Fibroblast of skin of right biceps (primary cell): ENCODE measurements at places on chromosomes 5 and 9.

GRCh38 chr5:36252722-36253365 is 11.1 kb upstream of the NADK2 start:
- no peak for DNase-seq

DNA sequence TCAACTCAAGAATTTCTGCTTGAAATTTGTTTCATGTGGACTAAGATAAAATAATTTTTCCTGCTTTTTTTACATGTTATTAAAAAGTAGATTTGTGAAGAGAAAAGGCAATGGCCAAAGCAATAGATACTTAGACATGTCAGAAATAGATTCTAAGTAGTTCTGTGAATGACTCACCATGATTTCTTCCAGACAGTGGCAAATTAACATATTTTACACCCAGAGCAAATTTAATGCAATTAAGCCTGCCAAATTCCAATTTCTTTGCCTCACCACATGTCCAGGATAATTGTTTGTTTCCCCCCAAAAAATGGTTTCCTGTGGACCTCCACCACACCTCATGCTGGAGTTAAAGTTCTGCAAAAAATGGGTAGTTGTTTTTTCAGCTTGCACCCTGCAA is 651.4 kb downstream of the CETN3 start:
- peak; percentile 26 for DNase-seq

- DNase-seq = no peak
These were observed 152.7 kb downstream of the ADCY2 start for GRCh38 chr5:7548596-7548995.

- peak; percentile 17 for DNase-seq
These were observed 559.2 kb downstream of the PSAT1 start for GRCh38 chr9:78856144-78856543.

GRCh38 chr5:132407970-132408369 is 38.5 kb downstream of the SLC22A5 start:
- DNase-seq = no peak

GRCh38 chr5:135120951-135121350 is 86.9 kb upstream of the PITX1 start:
- no peak for DNase-seq
